Stimulated activated CD4-positive, alpha-beta T cell treated with anti-CD3 and anti-CD28 coated beads, Interleukin-15, amount 100 ng/mL, for 1 hour (primary cell): ENCODE measurements at places on chromosomes 5 and 9.

GRCh38 chr9:121598167-121598964, 53.1 kb upstream of the DAB2IP start:
- DNase-seq, result no peak

DNA sequence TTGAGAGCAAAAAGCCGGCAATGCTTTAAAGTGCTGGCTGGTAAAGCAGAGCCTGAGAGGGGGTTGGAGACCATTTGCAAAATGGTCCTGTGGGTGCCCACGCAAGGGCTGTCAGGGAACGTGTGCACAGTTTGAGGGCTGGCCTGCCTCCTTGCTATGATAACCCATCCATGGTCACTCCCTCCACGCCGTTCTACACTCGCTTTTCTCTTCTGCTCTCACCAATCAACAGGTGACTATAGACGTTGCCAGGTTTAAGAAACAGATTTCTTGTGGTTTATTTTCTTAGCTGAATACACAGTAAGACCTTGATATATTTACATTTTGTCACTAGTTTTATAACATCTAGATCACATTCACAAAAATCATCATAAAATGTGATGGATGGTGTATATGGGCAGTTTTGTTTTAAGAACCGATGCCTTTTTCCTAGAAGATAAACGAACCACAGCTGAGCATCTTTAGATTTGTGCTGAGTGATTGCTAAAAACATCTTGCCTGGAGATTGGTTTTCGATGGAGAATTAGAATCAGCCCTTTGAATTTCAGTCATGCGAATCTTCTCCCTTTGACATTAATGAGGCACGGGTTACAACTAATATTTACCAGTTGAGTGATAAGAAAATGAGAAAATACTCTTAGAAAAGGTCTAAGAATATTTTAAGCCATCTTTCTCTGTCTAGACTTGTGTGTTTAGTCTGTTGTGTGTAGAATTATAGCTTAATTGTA, 13.9 kb downstream of the MAP1B start:
- no peak for DNase-seq

- DNase-seq, result no peak
Measured at GRCh38 chr9:110599468-110599867, 19.9 kb upstream of the SVEP1 start.

GRCh38 chr5:9851458-9851857, 221.3 kb upstream of the TAS2R1 start:
- DNase-seq, result no peak

- no peak for DNase-seq
Measured at GRCh38 chr5:179759581-179760551, 27.2 kb downstream of the MAML1 start.

GRCh38 chr9:114965564-114965963, 35.2 kb upstream of the TNFSF8 start:
- no peak for DNase-seq

GRCh38 chr5:91367908-91368648, 15.0 kb downstream of the ARRDC3 start:
- no peak for DNase-seq

DNA sequence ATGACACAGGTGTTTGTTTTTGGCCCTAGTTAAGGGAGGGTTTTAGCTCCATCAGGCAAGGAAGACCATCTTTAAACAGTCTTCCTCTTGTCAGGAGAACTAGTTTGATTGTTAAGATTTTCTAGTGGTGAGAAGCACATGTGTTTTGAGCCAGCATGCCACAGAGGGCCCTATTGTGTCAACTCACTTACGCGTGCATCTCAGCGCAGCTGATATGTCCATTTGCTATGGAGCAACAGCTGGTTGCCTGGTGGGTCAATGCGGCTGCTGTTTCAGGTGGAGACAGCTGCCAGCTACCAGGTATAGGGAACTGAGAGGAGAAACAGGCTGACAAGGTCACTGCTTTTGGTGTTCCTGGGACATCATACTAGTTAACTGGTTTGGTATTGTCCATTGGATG, 100.5 kb upstream of the PRRC1 start:
- DNase-seq, result no peak

- DNase-seq, result no peak
Measured at GRCh38 chr5:31983851-31984250, 190.3 kb downstream of the GOLPH3 start.

- DNase-seq, result no peak
Measured at GRCh38 chr9:87628346-87628745, 97.6 kb upstream of the CTSL start.

- no peak for DNase-seq
Measured at GRCh38 chr9:135797507-135798262, 95.7 kb downstream of the KCNT1 start.

DNA sequence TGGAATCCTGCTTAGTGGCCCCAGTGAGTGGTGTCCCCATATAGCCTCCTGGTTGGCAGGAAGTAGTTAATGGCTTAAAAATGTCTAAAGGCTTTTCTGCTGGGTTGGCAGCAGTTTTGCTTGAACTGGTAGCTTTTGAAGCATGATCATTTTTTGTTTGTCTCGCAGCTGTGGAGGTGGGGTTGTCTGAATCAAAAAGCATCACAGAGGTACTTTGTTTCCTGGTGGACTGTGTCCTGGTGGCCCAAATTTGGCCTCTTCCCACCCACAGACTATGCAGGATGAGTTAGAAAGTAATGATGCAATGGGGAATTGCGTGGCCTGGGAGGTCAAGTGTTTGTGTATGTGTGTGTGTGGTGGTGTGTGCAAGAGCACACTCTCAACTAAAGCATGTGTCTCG, 322.7 kb downstream of the ARHGEF28 start:
- no peak for DNase-seq

- DNase-seq, result no peak
Measured at GRCh38 chr9:110186254-110186653, 21.7 kb downstream of the C9orf152 start.

DNA sequence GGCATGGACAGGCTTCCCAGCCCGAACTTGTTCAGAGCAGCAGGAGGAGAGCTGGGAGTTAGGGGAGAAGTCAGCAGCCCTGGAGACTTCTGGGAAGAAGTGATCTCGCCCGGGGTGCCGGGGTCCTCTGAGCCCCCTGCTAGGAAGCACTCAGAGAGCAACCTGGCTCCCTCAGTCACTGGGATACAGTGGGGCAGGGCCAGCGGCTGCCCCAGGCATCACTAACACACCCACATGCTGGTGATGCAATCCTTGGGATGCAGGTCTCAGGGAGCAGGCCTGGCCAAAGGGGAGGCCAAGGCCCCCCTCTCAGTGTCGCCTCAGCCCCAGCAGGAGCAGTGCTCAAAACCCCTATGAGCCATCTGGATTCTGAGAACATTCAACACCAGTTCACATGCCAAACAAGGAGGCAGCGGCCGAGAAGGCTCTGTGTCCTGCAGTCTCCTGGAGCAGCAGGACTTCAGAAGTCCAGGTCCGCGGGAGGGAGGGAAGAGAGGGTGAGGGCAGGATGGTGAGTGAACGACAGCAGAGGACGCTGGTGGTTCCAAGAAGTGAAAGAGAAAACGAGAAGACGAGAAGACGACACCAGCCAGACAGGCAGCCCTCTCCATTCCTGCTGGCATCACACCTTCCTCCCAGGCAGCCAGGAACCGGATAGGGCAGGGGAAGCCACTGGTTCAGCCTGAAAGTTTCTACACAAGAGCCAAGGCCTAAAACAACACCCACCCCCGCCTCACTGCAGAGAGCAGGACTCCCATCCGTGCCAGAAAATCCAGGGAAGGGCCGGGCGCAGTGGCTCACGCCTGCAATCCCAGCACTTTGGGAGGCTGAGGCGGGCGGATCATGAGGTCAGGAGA, 2.3 kb downstream of the PNPLA7 start:
- DNase-seq, result no peak

DNA sequence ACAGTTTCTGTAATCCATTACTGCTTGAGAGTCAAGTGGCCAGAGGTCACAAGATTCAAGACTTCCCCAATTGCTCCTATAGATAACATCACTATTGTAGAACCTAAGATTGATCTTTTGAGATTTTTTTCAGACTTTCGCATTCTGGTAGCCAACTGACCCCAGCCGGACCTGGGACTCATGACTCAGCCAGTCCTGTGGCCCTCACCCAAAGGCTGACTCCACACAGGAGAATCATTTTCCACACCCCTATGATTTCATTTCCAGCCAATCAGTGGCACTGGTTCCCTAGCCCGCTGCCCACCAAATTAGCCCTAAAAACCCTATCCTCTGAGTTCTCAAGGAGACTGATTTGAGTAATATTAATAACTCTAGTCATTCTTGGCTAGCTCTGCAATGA, 36.2 kb downstream of the TARS1 start:
- no peak for DNase-seq

- DNase-seq, result no peak
Measured at GRCh38 chr5:68316469-68316868, 100.9 kb downstream of the PIK3R1 start.

DNA sequence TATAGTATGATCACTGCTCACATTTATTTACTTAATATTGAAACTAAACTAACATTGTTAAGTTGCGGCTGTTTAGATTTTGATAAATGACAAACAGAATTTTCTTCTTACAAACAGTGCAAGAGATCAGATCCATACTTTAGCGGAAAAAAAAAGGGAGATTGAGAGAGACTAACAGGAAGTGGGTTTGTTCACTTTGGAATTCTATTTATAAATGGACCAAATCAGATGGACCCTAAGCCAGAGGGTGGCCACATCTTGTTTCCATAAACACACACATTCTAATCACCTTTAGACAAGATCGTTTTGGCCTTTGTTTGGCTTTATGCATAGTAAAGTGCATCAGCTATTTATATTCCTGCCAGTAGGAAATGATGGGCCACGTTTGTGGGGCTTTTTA, 381.4 kb upstream of the CD180 start:
- no peak for DNase-seq

DNA sequence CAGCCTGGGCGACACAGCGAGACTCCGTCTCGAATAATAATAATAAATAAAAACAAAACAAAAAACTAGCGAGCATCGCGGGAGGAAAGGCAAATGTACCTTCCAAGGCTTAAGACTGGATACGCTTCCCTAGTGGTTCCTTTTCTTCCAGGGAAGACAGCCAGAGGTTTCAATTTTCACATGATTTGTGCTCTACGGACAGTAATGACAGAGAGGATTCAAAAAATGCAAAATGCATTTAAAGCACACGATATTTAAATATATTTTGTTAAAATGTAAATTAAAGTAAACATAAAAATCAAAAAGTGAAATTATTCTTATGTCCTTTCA, 4.3 kb upstream of the TRIM41 start:
- no peak for DNase-seq

- no peak for DNase-seq
Measured at GRCh38 chr5:170305016-170305645, 7.6 kb upstream of the LCP2 start.

DNA sequence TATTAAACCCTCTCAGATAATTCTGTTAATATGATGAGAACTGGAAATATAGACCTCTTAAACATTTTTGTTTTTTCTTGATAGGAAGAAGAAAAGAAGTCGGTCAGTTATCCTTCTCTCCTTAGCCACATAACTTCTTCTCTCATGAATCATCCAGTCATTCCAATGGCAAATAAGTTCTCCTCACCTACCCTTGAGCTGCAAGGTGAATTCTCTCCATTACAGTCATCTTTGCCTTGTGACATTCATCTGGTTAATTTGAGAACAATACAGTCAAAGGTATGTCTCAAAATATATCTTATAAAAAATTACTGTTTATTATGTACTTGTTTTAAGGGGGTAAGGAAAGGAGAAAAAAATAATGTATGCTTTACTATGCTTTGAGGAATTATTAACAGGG, 165.3 kb downstream of the MAN2A1 start:
- DNase-seq, result no peak

DNA sequence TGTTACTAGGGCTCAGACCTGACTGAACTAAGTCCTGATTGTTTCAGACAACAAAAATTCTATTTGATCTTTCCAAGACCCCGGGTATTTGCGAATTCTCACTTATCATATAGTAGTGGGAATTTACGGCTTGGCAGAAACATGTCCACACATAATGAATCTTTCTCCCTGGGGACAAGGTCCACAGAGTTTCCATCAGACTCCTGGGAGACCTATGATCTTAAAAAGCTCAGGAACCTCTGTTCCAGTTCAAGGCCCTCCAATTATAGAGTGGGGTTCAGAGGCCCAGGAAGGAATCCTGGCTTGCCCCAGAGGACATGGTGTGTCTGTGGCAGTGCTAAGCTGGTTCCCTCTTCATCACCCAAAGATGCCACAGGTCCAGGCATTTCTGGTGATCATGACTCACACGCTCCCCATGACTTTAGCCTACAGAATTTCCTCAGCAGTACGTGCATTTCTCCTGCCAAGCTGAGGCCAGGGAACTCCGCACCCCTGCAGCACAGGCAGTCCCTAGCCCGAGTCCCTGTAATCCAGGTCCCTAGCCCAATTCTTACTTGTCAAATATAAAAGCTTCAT, 12.6 kb downstream of the RAPGEF1 start:
- no peak for DNase-seq

DNA sequence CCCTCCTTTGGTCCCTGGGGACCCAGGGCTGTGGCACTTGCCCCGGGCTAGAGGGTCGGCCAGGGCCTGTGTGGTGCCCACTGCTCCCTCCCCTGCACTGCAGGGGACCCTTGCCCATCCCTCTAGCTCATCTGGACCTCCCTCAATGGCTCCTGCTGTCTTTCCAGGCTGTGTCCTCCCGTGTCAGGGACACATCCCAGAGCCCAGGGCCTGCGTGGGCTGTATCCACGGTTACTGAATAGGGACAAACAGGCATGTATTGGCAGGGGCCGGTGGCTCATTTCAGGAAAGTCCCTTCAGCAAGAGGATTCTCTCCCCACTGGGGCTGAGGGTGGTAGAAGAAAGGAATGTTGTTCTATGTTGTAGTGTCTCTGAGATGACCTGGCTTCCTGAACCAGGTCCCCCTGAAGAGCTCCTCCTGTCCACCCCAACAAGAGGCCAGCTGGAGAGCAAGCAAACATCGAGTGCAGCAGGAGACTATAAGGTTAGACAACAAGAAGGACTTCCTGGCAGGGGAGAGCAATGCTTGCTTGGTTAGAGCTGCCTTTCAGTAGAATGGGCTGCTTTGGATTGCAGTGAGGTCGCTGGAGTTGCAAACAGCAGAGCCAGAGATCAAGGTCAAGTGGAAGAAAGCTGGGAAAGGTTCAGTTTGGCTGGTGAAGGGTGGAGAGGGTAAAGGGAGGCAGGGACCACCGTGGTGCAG, 1.0 kb upstream of the CRB2 start:
- no peak for DNase-seq

- no peak for DNase-seq
Measured at GRCh38 chr5:102903074-102903871, 148.2 kb downstream of the PAM start.

GRCh38 chr9:132099741-132100407, 20.2 kb upstream of the MED27 start:
- no peak for DNase-seq

DNA sequence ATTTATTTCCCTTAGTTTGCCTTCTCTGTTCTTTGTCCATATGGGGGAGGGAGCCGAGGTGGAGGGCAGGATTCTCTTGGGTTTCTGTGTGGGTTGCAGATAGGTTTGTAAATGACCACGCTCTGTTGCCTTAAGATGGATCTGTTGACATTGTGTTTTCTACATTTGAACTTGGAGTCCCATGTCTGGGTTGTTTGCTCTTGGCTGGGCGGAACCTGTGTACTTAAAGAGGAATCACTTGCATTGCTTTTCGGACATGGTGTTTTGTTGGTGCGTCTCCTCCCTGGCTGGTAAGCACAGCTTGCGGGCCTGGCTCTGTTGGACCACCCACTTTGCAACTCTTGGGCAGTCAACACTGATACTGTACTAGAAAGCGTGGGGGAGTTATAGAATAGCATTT, 45.9 kb downstream of the EHMT1 start:
- no peak for DNase-seq
